ENCODE measurements at places on chromosomes 13 and 19.

DNA sequence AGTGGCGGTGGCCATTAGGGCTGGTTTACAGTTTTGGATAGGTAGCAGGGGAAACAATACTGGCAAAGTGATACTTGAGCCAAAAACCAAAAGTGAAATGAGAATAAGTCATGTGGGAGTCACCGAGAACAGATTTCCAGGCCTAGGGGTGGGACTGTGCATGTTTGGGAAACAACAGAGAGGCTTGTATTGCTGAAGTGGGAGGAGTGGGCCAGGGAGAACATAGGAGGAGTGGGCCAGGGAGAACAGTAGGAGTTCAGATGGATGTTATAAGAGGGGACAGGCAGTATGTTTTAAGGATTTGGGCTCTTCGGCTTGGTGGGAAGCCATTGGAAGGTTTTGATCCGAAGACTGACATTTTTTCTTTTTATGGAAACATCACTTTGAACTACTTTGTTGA is 35.5 kb downstream of the AKAP11 start:
- no peak for DNase-seq

GRCh38 chr13:41034881-41035280 is 15.8 kb upstream of the ELF1 start:
- no peak for DNase-seq

DNA sequence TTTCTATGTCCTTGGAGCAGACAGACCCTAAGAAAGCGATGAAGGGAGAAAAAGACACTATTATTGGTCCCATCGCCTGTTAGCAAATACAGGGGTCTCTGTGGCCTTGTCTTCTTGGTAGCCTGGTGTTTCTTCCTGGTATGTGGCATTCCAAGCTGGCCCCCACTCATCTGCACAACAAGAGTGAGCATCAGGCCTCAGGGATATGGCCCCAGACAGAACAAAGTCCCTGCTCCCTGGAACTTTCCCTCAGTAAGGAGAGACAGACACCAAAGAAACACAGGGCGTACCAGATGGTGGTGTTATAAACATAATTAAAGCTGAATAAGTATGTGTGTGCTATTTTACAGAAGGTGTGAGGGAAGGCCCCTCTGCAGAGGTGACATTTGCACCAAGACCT is 48.2 kb upstream of the KPNA3 start:
- no peak for DNase-seq

DNA sequence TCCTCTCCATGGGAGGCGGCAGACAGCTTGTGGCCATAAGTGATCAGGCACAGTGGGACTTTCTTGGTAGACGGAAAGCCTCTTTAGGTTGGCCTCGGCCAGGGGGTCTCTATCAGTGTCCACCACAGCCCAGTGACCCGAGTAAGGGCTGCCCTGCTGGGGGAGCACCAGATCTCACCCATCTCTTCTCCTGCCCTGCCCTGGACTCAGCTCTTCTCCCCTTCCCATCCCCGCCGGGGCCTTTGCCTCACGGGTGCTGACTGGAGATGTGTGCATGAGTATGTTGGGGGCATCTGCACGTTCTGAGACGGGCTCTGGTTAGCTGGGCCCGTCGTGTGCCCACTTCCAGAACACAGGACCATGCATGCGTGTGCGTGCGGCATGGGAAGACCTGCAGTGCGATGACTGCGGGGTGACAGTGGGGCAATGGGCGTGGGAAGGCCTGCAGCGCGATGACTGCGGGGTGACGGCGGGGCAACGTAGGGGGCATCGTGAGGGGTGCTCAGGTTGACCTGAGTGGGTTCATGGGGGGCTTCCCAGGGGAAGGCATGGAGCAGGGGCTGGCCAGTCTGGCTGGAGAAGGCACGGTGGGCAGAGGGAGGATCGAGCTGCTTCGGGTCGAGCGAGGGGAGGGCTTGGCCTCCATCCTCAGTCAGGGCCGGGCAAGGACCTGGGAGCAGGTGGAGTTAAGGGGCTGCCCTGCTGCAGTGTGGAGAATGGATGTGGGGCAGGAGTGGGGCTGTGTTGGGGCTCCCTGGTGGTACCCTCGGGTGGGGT is 15.9 kb downstream of the EPN1 start:
- no peak for DNase-seq

DNA sequence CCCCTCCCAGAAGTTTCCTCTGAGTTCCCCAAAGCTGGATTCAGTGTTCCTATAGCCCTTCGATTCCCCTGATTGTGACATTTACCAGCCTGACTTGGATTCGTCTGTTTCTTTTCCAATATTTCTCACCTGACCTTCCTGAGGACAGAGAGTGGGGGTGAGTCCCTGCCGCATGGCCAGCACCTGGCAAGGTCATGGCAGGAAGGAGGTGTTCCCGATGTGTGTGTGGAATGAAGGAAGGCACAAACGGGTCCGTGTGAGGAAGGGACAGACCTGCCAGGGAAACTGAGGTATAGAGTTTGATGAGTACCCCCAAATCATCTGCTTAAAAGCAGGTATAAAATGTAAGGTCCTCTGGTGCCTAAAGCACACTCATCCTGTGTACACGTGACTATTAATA is 3.3 kb downstream of the COL4A1 start:
- no peak for DNase-seq

- DNase-seq = no peak
Observed at GRCh38 chr13:99465454-99465853, 35.8 kb upstream of the TM9SF2 start.

DNA sequence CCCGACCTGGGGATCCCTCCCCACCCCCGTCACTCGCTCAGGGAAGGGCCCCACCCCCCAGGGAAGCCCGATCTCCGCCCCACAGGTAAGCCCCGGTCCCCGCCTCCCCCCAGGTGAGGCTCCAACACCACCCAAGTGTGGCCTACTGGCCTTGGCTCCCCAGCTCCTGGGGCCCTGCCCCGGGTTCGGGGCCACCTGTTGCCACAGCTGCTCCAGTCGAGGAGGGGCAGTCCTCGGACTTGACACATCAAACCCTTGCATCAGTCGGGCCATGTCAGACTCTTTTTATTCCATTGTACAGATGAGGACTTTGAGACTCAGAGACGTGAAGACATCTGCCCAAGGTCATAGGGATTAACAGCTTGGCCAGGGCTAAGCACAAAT is 512 bp downstream of the CC2D1A start:
- DNase-seq = no peak

Data from femur (tissue), 1 donor.